Spleen (tissue), 13 donors: ENCODE measurements at places on chromosomes 2 and 18. TPM values are rescaled to one million over a fixed set of nuclear protein-coding genes. Genes with fewer than 3 reads are reported as not detected.

The UGT1A7 gene
- polyA plus RNA-seq, result not detected

The FAM237A gene
- polyA plus RNA-seq, result not detected

The SGPP2 gene
- polyA plus RNA-seq, result 0.13 TPM

The PDE1A gene
- 1.9 TPM for polyA plus RNA-seq

The SLC4A5 gene
- 0.45 TPM for polyA plus RNA-seq

The NTSR2 gene
- not detected for polyA plus RNA-seq

The COX5B gene
- polyA plus RNA-seq, result 291 TPM

The ASPRV1 gene
- 2.0 TPM for polyA plus RNA-seq

The MIB1 gene
- 4.1 TPM for polyA plus RNA-seq

The PARD3B gene
- 1.3 TPM for polyA plus RNA-seq

The MOCOS gene
- polyA plus RNA-seq, result 0.37 TPM

The AFF3 gene
- polyA plus RNA-seq, result 9.1 TPM

The PLCL1 gene
- 0.68 TPM for polyA plus RNA-seq

The SCN9A gene
- polyA plus RNA-seq, result 0.76 TPM

The CSRNP3 gene
- polyA plus RNA-seq, result 0.30 TPM

The CDH19 gene
- 4.3 TPM for polyA plus RNA-seq

The DYNAP gene
- 0.18 TPM for polyA plus RNA-seq

The CABLES1 gene
- 1.7 TPM for polyA plus RNA-seq

The ACSL3 gene
- 9.7 TPM for polyA plus RNA-seq

The KCNS3 gene
- 0.41 TPM for polyA plus RNA-seq

The CD302 gene
- polyA plus RNA-seq, result 8.6 TPM

The CASP10 gene
- polyA plus RNA-seq, result 10.2 TPM

The FRZB gene
- polyA plus RNA-seq, result 9.5 TPM

The GALNT14 gene
- polyA plus RNA-seq, result 3.6 TPM

The AQP12B gene
- 1.8 TPM for polyA plus RNA-seq

The DNAJC5G gene
- polyA plus RNA-seq, result not detected

The NPHP1 gene
- polyA plus RNA-seq, result 1.2 TPM

The NEURL3 gene
- polyA plus RNA-seq, result 0.35 TPM

The SERPINB3 gene
- 0.09 TPM for polyA plus RNA-seq

The TMEM237 gene
- 3.7 TPM for polyA plus RNA-seq

The ANKRD29 gene
- 7.2 TPM for polyA plus RNA-seq

The SNORC gene
- 1.7 TPM for polyA plus RNA-seq

The MC5R gene
- polyA plus RNA-seq, result 0.07 TPM

The CCDC141 gene
- 0.32 TPM for polyA plus RNA-seq

The NRP2 gene
- 3.4 TPM for polyA plus RNA-seq

The REEP1 gene
- polyA plus RNA-seq, result 0.57 TPM

The SIX2 gene
- 0.03 TPM for polyA plus RNA-seq

The CNDP1 gene
- 0.13 TPM for polyA plus RNA-seq

The CNTNAP5 gene
- polyA plus RNA-seq, result not detected

The CDH20 gene
- not detected for polyA plus RNA-seq

The DLX2 gene
- not detected for polyA plus RNA-seq

The GALNT5 gene
- not detected for polyA plus RNA-seq

The COLEC12 gene
- polyA plus RNA-seq, result 0.20 TPM

The TDRD15 gene
- polyA plus RNA-seq, result 0.02 TPM
